ENCODE measurements at places on chromosomes 3 and 15. TPM values are rescaled to one million over a fixed set of nuclear protein-coding genes. Genes with fewer than 3 reads are reported as not detected.

GNAT1 gene
- not detected for total RNA-seq

A4GNT gene
- total RNA-seq = not detected

ANKUB1 gene
- total RNA-seq = 0.63 TPM

NEO1 gene
- 231 TPM for total RNA-seq

WDR93 gene
- 0.63 TPM for total RNA-seq

PCYT1A gene
- 36.6 TPM for total RNA-seq

STAC gene
- total RNA-seq = 14.7 TPM

CCDC80 gene
- 4.4 TPM for total RNA-seq

EXOG gene
- total RNA-seq = 31.9 TPM

Measured in parietal lobe (tissue), 2 donors.